ENCODE measurements at places on chromosomes 7 and 10.

DNA sequence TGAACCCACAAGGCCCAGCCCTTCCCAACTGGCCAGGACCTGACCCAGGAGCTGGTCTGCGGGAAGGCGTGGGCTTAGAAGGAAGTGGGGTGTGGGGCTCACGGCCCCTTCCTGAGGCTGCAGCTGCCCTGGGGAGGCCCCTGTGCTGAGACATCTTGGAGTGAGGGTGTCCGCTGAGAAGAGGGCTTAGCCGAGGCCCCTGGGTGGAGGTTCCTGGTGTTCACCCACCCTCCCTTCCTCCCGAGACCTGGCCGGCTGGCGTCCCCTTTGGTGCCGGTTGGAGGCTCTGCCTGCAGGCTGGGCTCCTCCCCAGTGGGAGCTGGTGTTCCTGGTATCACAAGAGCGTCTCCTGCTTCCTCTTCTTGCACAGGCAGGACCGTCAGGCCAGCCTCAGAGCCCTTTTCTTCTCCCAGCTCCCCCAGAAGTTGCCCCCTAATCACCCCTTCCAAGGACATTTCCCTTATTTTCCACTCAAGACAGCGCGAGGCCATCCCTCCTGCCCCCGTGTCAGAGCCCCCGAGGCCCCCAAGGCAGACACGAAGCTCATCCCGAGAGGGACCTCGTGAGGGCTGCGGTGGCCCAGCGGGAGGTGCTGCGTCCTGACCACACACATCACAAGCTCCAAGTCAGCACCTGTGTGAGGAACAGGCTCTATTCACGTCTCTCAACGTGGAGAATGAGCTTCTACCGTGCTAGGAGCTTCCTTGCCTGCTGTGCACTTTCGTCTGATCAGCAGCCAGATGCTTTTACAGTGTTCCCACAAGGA is 25.1 kb upstream of the FAM20C start:
- H3K4me3 ChIP-seq, result no peak overlapping the region
- no peak overlapping the region for H3K27ac ChIP-seq
- no peaks in the 10 kb centered on the region for H3K27me3 ChIP-seq
- no peak for DNase-seq
- H3K4me1 ChIP-seq, result no peaks in the 10 kb centered on the region

DNA sequence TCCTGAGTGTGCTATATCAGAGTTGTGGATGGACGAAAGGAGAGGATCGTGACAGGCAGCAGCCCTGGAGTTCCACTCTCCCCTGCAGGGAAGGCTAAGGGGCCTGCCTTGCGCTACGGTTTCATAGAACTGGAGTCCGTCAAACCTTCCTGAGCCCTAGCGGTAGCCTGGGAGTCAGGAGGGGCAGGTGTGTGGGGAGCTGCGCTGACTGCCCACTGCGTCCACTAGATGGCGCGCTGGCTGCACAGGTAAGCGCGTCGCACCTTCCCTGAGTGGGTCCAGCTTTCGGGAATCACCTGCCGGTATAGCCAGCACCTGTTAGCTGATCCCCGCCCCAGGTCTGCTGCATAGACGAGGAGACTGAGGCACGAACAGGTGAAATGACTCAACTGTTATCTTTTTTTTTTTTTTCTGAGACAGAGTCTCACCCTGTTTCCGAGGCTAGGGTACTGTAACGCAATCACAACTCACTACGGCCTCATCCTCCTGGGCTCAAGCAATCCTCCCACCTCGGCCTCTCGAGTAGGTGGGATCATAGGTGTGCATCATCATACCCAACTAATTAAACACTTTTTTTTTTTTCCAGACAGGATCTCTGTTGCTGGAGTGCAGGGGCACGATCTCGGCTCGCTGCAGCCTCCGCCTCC is 20.2 kb upstream of the BAIAP2L1 start:
- H3K4me1 ChIP-seq, result no peaks in the 10 kb centered on the region
- peak; percentile 88 for DNase-seq
- H3K27me3 ChIP-seq, result no peaks in the 10 kb centered on the region
- no peak overlapping the region for H3K4me3 ChIP-seq

DNA sequence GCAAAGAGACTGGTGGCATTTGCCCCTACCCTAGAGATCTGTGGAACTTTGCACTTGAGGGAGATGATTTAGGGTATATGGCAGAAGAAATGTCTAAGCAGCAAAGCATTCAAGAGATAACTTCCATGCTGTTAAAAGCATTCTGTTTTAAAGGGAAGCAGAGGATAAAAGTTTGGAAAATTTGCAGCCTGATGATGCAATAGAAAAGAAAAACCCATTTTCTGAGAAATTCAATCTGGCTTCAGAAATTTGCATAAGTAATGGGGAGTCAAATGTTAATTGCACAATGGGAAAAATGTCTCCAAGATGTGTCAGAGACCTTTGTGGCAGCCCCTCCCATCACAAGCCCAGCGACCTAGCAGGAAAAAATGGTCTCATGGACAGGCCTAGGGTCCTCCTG is 361.7 kb downstream of the ANKRD7 start:
- DNase-seq, result no peak
- H3K4me3 ChIP-seq, result no peak overlapping the region
- H3K36me3 ChIP-seq, result no peaks in the 10 kb centered on the region
- H3K27me3 ChIP-seq, result no peaks in the 10 kb centered on the region
- no peaks in the 10 kb centered on the region for H3K4me1 ChIP-seq

GRCh38 chr7:136183981-136184380 is 206.8 kb upstream of the MTPN start:
- DNase-seq, result no peak
- no peaks in the 10 kb centered on the region for H3K36me3 ChIP-seq
- H3K27ac ChIP-seq, result no peak overlapping the region
- H3K27me3 ChIP-seq, result no peaks in the 10 kb centered on the region

DNA sequence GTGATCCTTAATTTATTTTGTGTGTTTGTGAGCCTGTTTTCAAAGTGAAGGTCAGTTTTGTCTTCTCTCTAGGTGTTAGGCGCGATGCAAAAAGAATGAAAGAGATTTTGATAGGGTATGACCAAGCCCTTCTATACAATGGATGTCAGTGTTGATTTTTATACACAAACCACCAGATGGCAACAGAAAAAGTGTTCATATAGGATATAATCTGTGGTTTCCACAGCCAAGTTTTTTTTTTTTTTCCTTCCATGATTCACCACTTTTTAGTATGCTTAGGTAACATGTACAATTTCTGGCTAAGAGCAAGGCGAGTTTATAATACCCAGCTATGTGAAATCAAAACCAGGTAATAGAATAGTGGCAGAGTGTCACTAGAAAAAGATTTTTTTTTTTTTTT is 8.1 kb downstream of the SDK1 start:
- no peak overlapping the region for H3K4me3 ChIP-seq
- no peak overlapping the region for H3K27ac ChIP-seq
- peak; percentile 26 for DNase-seq
- H3K4me1 ChIP-seq, result peaks cover 5% of the 10 kb centered on the region
- H3K36me3 ChIP-seq, result no peaks in the 10 kb centered on the region
